ENCODE measurements at places on chromosomes 12 and 14. TPM values are rescaled to one million over a fixed set of nuclear protein-coding genes. Genes with fewer than 3 reads are reported as not detected.

Gene RIPK3
- total RNA-seq, result not detected

Gene TAS2R31
- 0.17 TPM for total RNA-seq

Gene WNT1
- not detected for total RNA-seq

Gene KRT2
- not detected for total RNA-seq

Gene LRP1-AS
- total RNA-seq, result not detected

Gene LARP4
- total RNA-seq, result 44.5 TPM

Gene FSCB
- total RNA-seq, result not detected

Gene GYS2
- total RNA-seq, result not detected

Gene CFL2
- 114 TPM for total RNA-seq

Gene MARS1
- 134 TPM for total RNA-seq

Gene SCFD1
- total RNA-seq, result 37.3 TPM

Gene INTS13
- total RNA-seq, result 29.3 TPM

Gene KLRF1
- not detected for total RNA-seq

Gene FAM186B
- total RNA-seq, result 0.08 TPM

Gene SYT1
- total RNA-seq, result 7.7 TPM

Gene ENDOU
- not detected for total RNA-seq

Gene KCNH3
- 3.0 TPM for total RNA-seq

Gene ASPG
- total RNA-seq, result not detected

Gene GRIN2B
- 4.8 TPM for total RNA-seq

Gene CCDC197
- total RNA-seq, result not detected

Gene CABP1
- 0.60 TPM for total RNA-seq

Gene LRIG3
- total RNA-seq, result 7.2 TPM

Gene RDH16
- total RNA-seq, result 0.16 TPM

Gene OTX2
- total RNA-seq, result not detected

Gene CEP170B
- 22.1 TPM for total RNA-seq

Gene NTS
- 51.1 TPM for total RNA-seq

Gene RAPGEF3
- 1.2 TPM for total RNA-seq

Gene RNU4-1
- total RNA-seq, result not detected

Gene CTSG
- total RNA-seq, result not detected

Gene GALNT16
- 3.6 TPM for total RNA-seq

Gene TEX52
- not detected for total RNA-seq

Gene SLC16A7
- total RNA-seq, result 0.26 TPM

Gene KRT1
- total RNA-seq, result not detected

Gene KITLG
- total RNA-seq, result 12.3 TPM

Gene AQP2
- not detected for total RNA-seq

Gene R3HDM2
- total RNA-seq, result 9.5 TPM

Gene PRKCH
- 4.0 TPM for total RNA-seq

Gene MYO1H
- total RNA-seq, result not detected

Gene GPR68
- total RNA-seq, result 0.06 TPM

Gene RNASE2
- total RNA-seq, result not detected

Gene LRRC43
- total RNA-seq, result not detected

Gene CLEC12A
- not detected for total RNA-seq

Gene ADAM21
- total RNA-seq, result not detected

Gene ACSS3
- 0.07 TPM for total RNA-seq

Gene B4GALNT3
- total RNA-seq, result 1.0 TPM

Gene TAS2R42
- total RNA-seq, result not detected

Gene TMPRSS12
- total RNA-seq, result not detected

Gene SIX6
- not detected for total RNA-seq

Gene TTC9
- total RNA-seq, result 1.7 TPM

Gene KRT78
- total RNA-seq, result not detected

Gene RASSF9
- 0.46 TPM for total RNA-seq

Gene TRIM9
- 10.1 TPM for total RNA-seq

Gene GZMH
- not detected for total RNA-seq
